ENCODE measurements at places on chromosomes 11 and 22.

DNA sequence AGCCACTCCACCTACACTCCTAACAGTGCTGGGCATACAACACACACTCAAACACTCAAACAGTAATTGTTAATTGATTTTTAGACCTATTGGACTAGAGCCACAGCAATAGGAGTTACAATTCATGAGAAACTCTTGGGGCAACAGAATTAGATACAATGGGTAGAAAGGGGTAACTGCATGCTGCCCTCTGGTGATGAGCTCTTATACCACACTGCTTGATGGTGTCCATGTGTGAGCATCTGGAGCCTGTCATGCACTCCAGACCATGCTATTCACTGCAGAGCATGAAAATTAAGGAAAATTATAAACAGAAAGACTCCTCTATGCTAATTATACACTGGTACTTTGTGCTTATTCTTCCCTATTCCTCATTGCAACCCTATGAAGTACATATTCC, 975.5 kb upstream of the CCDC90B start:
- no peak for DNase-seq

- peak; percentile 29 for DNase-seq
These were observed 35.5 kb downstream of the PIWIL4 start for GRCh38 chr11:94602430-94603372.

DNA sequence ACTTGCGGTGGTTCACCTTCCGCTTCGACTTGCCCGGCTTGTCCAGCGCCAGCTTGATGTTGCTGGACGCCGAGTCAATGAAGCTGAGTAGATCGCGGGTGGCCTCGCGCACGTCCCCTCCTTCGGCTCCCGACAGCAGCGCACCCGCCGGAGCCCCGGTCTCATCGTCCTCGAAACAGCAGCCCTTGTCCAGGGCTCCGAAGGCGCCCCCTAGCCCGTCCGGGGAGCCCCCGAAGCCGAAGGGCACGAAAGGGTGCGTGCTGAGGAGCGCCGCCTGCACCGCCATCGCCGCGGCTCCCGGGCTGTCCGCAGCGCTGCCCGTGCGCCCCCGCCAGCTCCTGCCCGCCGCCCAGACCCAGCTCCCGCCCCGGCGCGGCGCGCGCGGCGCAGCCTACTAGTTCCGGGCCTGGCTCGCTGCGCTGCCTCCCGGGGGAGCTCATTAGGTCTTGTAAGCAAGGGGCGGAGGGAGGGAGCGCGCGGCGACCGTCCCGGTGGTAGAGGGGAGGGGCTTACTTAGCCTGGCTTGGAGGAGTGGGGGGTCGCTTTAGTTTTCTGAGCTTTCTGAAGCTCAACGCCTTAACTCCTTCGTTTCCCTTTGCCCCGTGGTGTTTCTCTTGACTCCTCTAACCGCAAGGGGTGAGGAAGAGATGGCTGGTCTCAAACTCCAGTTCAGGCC, at the start of gene FAM181B:
TSS of gene FAM181B (minus strand) at position 421 of the 676 bp plus-strand sequence. CDS start at position 286, 135 bp downstream.
- DNase-seq = no peak

DNA sequence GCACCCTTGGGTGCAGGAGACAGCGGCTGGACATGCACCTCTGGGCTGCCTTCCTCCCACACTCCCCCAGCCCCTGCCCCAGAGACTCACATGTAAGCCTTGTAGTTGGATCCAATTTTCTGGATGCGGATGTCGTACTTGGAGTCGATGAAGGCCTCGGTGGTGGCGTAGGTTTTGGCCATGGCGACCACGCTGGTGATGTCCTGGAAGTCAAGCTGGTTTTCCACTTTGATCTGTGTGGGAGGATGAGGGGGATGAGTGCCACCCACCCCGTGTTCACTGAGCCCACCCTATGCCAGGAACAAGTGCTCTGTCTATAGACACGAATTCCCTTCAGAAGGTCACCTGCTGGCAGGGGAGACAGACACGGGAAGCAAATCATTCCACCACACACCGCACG, 66.9 kb downstream of the FBXO7 start:
- DNase-seq = no peak

DNA sequence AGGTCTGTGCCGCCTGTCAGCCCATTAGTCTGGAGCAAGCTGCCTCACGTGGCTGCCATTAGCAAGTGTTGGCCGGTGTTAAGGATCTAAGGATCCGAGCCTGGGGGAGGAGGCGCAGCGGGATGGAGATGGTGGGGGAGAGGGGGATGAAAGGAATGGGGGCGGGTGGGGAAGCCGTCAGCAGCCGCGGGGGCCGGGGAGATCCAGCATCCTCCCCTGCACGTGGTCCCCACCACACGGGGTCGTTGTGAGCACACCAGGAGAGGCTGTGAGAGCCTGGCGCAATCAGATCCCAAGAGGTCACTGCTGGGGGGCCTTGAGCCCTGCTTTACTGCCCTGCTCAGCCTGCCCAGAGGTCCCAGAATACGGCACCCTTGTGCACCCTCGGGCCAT, 7.3 kb downstream of the CABP7 start:
- DNase-seq = peak; percentile 23

Measured in RPMI7951 (cell line).